ENCODE measurements at places on chromosomes 4 and X.

DNA sequence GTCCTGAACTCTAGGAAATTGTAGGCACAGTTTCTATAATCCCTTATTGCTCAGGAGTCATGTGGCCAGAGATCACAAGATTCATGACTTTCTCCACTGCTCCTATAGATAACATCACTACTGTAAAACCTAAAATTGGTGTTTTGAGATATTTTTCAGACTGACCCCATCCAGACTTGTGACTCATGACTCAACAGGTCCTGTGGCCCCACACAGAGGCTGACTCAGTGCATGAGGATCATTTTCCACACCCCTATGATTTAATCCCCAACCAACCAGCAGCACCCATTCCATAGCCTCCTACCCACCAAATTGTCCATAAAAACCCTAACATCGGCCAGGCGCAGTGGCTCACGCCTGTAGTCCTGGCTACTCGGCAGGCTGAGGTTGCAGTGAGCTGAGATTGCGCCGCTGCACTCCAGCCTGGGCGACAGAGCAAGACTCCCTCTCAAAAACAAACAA lies 13.2 kb upstream of the XIAP start:
- DNase-seq, result peak; percentile 59

DNA sequence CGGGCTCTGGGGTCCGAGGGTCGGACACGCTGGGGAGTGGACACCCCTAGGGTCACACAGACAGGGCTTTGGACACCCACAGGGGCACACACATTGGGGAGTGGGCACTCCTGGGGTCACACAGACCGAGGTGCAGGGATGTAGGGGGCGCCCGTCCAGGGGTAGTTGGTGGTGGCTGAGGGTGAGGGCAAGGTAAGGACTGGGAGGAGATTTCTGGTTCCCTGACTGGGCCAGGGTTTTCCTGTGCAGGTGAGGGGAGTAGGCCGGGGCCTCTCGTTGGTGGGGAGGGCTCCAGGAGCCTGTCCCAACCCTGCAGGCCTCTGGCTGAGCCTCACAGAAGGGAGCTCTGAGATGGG lies 21.9 kb upstream of the WDR45 start:
- no peak for DNase-seq

DNA sequence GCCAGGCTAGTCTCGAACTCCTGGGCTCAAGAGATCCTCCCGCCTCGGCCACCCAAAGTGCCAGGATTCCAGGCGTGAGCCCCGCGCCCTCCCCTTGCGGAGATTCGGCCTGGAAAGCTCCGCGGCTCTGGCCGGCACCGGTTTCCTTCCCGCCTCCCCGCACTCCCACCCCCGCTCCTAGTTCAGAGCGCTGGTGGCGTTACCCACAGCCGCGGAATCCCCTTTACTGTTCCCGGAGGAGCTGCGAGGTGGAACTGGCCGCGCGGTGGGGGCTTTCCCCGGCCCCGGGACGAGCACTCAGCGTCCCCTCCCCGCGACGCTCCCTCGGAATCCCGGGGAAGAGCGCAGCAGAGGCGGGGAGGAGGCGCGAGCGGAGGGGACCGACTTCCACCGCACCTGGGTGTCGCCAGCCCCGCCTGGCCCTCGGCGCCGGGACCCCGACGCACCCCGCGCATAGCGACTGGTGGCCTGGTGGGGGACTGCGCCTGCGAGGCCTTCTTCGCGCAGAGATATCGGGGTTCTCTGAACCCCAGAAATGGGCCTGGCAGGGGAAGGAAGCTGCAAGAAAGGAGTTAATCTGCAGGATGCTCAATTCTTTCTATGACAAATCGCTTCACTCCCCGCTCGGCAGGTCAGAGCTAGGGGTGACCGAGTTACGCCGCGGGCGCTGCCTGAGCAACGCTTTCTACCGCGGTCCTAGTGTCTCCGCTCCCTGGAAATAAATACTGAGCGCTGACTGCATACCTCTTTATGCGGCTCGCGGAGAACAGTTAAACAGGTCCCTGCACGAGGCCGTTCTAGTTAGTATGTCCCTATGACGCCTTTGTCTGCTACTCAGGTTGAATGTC lies 14.6 kb upstream of the SLC25A4 start:
- peak; percentile 73 for DNase-seq

GRCh38 chrX:93591398-93591797 lies 82.0 kb downstream of the NAP1L3 start:
- no peak for DNase-seq

DNA sequence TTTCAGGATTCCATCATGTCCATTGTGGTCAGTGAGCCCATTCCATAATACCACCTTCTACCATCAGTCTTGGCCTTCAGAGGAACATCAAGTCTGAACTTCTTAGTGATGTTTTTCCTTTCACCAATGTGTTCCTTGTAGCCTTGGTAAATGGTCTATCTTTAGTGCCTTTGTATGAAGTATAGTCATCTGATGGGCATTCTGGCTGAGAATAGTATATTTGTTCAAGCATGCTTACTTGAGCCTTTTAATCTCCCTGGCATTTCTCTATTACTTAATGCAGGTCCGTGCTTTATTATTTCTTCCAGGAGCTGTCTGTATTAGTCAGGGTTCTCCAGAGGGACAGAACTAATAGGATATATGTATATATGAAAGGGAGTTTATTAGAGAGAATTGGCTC lies 99.7 kb downstream of the TLL1 start:
- DNase-seq, result no peak

DNA sequence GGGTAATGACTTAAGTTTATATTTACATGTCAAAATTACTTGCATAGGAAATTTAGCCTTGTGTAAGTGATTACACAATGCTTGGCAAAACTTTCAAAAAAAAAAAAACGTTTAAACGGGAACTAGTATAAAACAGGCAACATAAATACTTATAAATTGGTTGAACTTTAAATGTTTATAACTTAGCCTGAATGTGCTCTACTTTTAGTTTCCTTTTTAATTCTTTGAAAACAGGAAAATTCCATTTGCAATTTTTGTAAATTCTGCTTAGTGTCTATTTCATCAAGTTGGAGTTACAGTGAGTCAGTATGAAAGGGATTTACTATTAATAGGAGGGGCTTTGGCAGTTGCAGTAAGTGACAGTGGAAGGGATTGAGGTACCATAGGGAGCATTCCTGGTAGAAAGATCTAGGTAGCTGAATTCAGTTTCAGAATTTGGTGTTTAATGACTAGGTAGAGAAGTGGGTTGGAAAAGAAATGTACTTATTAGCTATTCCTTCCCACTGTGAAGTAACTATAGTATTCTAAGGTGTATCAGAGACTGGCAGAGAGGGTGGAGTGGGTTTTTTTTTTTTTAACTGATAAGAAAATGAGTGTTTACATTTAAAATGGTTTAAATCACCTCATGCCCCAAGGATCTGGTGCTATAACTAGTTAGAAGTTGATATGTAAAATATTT lies 2.8 kb downstream of the STAG2 start:
- DNase-seq, result no peak

DNA sequence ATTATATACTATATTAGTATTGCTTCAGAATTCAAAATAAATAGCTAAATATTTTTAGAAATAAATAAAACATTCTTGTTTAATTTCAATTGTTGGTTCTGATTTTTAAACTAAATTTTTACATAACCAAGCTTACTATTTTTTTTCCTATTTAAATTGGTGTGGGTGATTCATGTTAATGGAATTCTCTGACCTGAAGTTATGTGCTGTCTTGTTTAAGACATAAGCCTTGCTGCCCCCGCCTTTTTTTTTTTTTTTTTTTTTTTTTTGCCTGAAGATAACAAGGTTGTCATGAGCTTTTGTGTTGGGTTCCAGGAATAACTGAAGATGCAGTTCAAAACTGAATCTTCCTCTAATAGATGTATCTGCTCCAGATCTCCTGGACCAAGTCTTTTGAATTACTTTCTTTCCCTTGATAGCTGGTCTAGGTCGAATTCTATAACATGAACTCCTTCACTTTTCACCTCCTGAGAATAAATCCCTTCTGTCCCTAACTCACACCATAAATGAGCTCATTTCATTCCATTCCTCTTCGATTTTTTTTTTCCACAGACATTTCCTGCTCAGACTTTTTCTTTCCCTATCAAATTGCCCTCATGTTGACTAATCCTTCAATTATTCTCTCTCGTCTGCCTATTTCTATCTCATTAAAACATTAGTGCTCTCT lies 261.5 kb upstream of the FTHL17 start:
- DNase-seq, result no peak

DNA sequence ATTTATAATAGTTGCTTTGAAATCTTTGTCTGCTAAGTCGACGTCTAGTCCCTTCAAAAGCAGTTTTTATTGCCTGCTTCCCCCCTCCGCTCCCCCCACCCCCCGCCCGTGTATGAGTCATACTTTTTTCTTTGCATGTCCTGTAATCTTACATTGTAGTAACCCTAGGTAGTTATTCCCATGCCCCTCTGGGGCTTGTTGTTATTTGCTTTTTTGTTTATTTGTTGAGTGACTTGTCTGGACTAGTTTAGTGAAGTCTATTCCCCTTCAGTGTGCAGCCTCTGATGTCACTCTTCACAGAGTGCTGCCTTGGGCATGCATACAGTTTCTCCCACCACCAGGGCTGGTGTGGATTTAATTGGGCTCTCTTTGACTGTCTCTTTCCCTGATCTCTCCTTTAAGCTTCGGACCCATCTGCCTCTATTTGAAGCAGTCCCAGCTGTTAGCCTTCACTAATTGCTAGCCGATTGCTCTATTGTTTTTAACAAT lies 86.2 kb downstream of the PPEF1 start:
- no peak for DNase-seq

DNA sequence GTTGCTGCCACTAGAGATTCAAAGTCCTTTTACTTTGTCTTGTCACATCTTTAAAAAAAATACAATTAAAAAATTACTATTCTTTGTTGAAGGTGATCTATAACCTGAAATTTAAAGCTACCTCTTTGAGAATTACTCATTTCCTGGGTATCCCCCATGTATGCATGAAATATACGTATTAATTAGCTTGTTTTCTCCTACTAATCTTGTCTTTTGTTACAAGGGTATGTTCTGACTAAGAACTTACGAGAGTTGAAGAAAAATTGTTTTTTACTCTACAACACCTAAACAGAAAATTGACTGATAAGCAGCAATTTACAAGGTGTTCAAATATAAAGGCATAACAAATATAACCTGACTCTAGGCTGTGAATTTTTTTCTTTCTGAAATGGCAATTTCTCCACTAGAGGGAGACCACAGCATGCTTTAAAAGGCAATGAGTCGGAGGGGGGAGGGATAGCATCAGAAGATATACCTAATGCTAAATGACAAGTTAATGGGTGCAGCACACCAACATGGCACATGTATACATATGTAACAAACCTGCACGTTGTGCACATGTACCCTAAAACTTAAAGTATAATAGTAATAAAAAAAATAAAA lies 249.6 kb downstream of the OPHN1 start:
- peak; percentile 18 for DNase-seq

DNA sequence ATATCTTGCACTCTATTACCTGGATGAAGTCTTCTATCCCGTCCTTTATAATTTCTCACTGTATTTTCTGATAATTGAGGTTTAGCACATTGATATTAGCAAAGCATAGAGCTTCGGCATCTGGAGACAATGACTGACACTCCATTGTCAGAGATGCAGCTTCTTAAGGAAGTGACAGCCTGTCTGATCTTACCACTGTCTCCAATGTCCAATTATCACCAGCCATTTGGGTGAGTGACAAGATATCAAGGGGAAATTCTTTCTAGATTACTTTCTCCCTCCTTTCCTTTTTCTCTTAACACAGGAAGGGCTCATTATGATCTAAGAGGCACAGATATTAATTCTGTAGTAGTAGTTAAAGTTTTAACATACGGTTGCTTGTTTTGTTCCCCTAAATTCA lies 86.4 kb downstream of the LDB2 start:
- no peak for DNase-seq

- DNase-seq, result no peak
Observed at GRCh38 chrX:119755981-119756533, 2.3 kb upstream of the SOWAHD start.

- DNase-seq, result peak; percentile 69
Observed at GRCh38 chr4:26857278-26858034, 3.2 kb upstream of the STIM2 start.

DNA sequence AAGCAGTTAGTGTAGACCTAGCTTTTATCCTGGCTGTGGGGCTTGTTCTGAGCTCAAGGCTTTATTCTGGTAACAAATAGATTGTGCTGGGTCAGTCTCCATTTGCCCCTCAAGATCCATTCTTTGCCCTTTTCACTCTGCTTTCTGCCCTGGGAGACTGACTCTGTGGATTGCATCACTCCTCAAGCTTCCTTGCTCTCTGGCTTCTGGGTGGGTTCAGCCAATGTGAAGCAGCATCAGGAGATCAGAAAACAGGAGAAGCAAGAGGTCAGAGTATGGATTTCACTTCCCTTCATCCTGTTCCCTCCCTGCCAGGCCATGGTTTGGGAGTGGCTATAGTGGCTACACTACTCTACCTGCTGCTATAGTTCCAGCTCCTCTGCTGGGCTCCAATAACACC lies 184.1 kb upstream of the NDP start:
- no peak for DNase-seq

DNA sequence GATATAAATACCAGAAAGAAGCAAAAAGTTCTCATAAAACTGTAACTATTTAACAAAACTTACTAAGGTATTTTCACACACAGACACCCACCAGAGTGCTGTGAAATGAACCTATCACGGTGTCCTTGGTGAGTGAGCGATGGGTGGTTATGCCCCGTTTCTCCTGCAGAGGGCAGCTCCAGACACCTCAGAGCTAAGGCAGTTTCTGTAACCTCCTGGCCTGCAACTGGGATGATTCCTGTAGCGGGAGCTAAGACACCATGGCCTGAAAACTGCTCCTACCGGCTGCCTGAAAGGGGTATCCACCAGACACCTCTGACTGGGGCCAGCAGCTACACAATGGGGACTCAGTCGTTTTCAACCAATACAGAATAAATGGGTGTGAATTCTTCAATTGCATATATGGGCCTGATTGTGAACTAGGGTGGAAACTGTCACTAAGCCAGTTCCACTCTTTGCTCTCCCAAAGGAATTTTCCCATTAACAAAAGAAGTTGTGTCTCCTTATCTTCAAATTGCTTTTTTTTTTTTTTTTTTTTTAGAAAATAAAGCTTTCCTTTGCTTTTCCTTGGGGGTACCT lies 2375.8 kb upstream of the TENM3 start:
- peak; percentile 39 for DNase-seq

GRCh38 chr4:7359400-7360062 lies 75.2 kb downstream of the PSAPL1 start:
- no peak for DNase-seq

All from cerebellar cortex (tissue), 1 donor.